ENCODE measurements at places on chromosomes 1 and 21.

DNA sequence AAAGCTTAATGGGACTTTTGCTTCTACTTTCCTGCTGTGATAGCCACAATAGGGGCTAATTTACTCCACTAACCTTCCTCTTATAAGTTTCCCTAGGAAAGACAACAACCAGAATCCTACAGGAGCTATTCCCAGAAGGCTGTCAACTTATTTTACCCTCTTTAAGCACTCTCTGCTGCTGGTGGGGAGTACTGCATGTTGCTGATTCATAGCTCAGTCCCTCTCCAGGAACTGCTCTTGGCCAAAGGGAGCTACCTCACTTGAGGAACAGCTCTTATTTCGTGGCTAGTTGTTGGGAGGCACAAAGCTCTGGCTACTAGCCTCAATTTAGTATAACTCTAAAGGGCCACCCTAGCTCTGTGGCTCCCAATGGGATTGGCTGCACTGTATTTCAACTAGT is 37.2 kb downstream of the ADSS2 start:
- DNase-seq = no peak
- H3K27ac ChIP-seq = no peak overlapping the region
- peaks cover 68% of the 10 kb centered on the region for H3K36me3 ChIP-seq
- H3K4me3 ChIP-seq = no peak overlapping the region

DNA sequence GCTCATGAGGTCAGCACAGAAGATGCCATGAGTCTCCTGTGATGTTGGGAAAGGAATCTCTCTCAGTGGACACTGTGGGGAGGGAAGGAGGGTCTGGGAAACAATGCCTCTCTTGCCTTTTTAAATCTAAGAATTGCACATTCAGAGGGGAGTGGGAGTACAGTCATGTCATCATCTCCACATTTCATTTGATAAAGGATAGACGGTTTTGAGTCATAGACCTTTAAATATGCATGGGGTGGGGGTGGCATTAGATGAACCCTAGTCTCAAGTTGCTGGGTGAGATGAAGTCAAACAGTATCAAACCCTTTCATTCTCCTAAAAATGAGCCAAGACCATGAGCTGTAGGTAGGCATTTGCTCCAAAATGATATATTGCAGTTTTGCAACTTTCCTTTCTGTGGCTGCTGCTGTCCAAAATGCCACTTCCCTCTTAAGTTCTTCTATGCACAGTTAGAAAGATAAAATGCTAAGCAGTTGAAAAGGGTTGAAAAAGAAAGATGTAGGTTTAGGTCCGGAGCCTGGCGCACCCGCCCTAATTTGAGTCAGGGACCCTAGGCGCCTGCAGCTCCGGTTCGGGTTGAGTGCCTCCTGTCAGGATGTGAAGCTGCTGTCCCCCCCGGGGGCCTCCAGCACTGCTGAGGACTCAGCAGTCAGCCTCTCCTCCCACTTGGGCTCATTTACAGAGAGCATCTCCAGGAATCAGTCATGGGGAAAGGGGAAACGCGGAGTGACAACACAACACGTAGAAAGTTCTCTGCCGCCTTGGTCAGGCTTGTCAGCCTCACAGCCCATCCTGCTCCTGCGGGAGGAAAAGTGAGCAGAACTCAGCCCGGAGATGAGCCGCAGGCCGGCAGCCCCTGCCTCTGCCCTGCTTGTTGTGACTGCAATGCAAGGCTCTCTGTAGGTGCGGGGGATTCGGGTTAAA is 479.3 kb upstream of the RUNX1 start:
- H3K27me3 ChIP-seq = no peaks in the 10 kb centered on the region
- no peak overlapping the region for H3K27ac ChIP-seq
- DNase-seq = no peak
- no peaks in the 10 kb centered on the region for H3K36me3 ChIP-seq

DNA sequence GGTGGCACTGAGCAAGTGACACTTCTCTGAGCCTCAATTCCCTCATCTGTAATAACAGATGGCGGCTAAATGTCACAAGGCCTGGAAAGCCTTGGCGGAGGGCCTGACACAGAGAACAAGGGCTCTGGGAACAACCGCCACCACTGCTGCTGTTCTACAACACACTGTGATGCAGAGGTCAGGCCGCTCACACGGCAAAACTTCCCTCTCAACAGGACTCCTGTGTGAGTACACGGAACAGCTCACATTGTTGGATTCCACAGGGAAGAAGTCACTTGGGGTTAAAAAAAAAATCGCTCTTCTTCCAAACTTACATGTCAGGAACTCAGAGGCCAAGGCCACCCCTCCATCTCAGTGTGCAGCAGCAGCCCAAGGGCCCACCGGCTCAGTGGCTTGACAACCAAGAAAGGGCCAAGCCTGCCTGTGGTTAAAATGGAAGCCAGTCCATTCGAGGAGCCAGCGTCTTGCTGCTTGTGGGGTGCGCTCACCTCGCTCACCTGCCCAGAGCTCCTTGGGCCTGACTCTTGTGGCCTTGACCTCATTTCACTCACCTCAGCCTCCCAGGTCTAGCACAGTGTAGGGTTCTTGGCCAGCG is 101.1 kb downstream of the RAVER2 start:
- DNase-seq = no peak
- H3K4me1 ChIP-seq = peaks cover 16% of the 10 kb centered on the region
- H3K27me3 ChIP-seq = no peaks in the 10 kb centered on the region
- H3K36me3 ChIP-seq = peaks cover 70% of the 10 kb centered on the region
- no peak overlapping the region for H3K27ac ChIP-seq
- no peak overlapping the region for H3K4me3 ChIP-seq

DNA sequence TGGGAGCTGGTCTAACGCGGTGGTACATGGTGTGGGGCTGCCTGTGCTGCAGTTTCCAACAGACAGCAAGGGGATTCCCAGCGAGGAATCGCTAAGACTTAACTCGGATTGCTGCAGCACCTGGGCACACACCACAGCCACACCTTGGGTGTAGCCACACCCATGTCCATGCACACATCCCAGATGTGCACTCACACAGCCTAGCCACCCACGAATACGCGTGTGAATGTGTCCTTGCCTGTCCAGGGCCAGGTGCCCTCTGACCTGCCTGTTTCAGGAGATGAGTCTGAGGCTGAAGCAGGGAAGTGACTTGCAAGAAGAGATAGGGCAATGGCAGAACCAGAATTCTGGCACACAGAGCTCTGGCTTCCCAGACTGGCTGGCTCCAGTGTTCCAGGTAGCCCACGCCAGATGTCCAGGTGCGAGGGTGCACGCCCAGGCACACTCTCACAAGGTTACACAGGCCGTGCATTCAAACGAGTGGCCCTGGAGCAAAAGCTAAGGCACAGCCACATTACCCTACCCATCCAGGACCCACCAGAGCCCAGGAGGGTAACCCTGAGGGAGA is 272.7 kb downstream of the TRABD2B start:
- H3K4me3 ChIP-seq = peak overlapping the region; percentile 55
- no peaks in the 10 kb centered on the region for H3K27me3 ChIP-seq
- no peak for DNase-seq
- H3K36me3 ChIP-seq = no peaks in the 10 kb centered on the region
- no peak overlapping the region for H3K27ac ChIP-seq
- peaks cover 14% of the 10 kb centered on the region for H3K4me1 ChIP-seq

DNA sequence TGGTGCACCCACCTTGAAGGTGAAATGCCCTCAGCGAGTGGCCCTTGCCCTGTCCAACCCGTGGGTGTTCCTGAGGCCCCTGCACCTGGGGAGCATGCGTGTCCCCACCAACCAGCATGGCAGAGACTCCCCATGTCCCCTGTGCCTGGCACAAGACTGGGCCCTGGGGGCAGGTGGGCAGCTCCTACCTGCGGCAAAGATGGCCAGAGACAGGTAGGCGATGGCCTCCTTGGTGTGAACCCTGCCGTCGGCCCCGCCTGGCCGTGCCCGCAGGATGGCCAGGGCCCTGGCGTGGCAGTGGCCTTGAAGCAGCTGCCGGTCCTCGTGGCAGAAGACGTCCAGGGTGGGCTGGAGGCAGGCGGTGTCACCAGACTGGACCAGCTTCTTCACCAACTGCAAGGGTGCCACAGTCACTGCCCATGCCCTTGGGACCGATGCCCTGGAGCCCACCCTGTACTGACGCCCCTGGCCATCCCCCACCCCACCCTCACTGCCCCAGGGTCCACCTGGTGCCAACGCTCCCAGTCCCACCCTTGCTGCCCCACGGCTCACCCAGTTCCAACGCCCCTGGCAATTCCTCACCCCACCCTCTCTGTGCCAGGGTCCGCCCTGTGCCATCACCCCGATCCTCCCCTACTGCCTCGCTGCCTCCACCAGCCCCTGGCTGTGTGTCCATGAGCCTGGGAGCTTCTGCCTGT is 15.7 kb downstream of the TTC34 start:
- H3K27ac ChIP-seq = no peak overlapping the region
- DNase-seq = no peak
- no peak overlapping the region for H3K4me3 ChIP-seq
- no peaks in the 10 kb centered on the region for H3K4me1 ChIP-seq
- no peaks in the 10 kb centered on the region for H3K27me3 ChIP-seq
- H3K36me3 ChIP-seq = no peaks in the 10 kb centered on the region

- H3K4me1 ChIP-seq = peaks cover 27% of the 10 kb centered on the region
- no peaks in the 10 kb centered on the region for H3K27me3 ChIP-seq
- H3K36me3 ChIP-seq = no peaks in the 10 kb centered on the region
- DNase-seq = no peak
- no peak overlapping the region for H3K4me3 ChIP-seq
These were observed 21.1 kb downstream of the PIK3C2B start for GRCh38 chr1:204473400-204473965.

DNA sequence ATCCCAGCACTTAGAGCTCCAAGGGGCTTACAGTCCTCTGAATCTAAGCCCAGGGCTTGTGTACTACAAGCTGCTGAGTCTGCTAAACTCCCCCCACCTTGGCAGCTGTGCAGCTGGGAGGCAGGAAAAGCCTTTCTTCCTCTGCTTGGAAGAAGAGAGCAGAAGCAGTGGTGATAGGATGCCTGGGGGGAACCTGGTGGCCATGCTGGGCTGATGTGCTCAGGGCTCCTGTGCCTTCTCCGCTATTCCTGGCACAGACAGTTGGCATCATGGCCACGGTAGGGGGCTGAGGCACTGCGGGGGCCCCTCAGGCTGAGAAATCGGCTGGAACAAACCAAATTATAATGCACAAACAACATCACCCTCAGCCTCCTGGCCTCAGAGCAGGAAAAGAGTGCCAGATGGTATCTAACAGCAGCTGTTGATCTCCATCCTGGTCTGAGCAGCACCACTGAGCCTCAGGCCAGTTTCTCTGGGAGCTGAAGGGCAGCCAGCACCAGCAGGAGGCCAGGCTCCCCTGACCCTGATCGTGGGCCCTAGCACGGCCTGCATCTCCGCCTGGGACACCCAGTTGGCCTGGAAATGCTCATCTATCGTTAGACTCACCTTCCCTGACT is 35.8 kb downstream of the ECE1 start:
- H3K27ac ChIP-seq = peak overlapping the region; percentile 92
- H3K4me1 ChIP-seq = peaks cover 52% of the 10 kb centered on the region
- no peak for DNase-seq

GRCh38 chr21:40556442-40556968 is 290.5 kb downstream of the DSCAM start:
- no peaks in the 10 kb centered on the region for H3K27me3 ChIP-seq
- H3K36me3 ChIP-seq = no peaks in the 10 kb centered on the region
- DNase-seq = no peak
- H3K4me3 ChIP-seq = no peak overlapping the region
- H3K27ac ChIP-seq = no peak overlapping the region

DNA sequence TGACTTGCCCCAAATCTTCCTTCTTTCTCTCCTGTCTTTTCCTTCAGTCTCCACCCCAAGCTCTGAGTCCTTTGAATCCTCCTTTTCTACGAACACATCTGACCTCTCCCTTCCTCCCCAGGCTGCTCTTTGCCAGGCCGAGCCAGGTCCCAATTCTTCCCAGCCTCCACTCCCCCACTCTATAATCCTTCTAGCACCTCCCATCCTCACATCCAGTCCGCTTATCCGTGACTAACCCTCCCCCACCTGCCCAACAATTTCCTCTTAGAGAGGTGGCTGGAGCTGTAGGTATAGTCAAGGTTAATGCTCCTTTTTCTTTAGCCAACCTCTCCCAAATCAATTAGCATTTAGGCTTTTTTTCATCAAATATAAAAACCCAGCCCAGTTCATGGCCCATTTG is 9.5 kb upstream of the HPDL start:
- no peak overlapping the region for H3K4me3 ChIP-seq
- no peaks in the 10 kb centered on the region for H3K27me3 ChIP-seq
- no peak overlapping the region for H3K27ac ChIP-seq

GRCh38 chr1:80036690-80037432 is 1030.3 kb upstream of the ADGRL4 start:
- H3K4me1 ChIP-seq = no peaks in the 10 kb centered on the region
- H3K27ac ChIP-seq = no peak overlapping the region
- no peaks in the 10 kb centered on the region for H3K36me3 ChIP-seq

DNA sequence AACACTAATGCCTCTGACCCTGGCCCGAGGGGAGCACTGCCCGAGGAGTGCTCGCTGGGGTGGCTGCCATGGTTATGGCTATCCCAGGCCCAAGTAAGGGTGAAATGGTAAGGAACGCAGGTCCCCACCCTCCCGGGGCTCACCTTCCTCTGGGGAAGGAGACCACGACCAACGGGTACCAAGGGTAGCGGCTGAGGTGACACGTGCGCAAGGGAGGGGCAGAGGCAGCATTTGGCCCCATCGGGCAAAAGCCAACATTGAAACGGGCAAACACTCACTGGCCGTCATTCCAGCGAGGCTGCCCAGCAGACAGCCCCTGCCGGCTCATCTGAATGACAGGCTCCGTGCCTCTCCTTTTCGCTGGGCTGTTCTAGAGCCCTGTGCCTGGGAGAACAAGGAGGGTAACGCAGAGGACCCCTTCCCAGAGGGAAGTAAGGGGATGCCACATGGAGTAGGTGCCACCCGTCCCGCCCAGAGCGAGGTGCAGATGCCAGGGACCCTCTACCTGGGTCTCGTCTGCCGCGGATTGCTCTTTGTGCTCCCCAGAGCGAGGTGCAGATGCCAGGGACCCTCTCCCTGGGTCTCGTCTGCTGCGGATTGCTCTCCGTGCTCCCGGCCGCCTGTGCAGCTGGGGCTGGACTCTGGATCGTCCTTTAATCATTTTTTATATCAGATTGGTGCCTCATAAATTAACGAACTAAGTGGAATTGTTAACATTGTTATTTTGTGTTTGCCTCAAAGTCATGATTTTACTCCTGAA is 16.2 kb downstream of the ACTRT2 start:
- H3K27me3 ChIP-seq = no peaks in the 10 kb centered on the region
- no peak overlapping the region for H3K4me3 ChIP-seq
- no peak for DNase-seq
- no peaks in the 10 kb centered on the region for H3K36me3 ChIP-seq
- H3K4me1 ChIP-seq = peaks cover 9% of the 10 kb centered on the region
- no peak overlapping the region for H3K27ac ChIP-seq

GRCh38 chr1:182394055-182394775 is 2.6 kb upstream of the GLUL start:
- DNase-seq = no peak
- H3K4me1 ChIP-seq = peaks cover 14% of the 10 kb centered on the region
- H3K36me3 ChIP-seq = no peaks in the 10 kb centered on the region
- no peaks in the 10 kb centered on the region for H3K27me3 ChIP-seq
- H3K4me3 ChIP-seq = no peak overlapping the region
- no peak overlapping the region for H3K27ac ChIP-seq
